ENCODE measurements at places on chromosomes 2 and 18. TPM values are rescaled to one million over a fixed set of nuclear protein-coding genes. Genes with fewer than 3 reads are reported as not detected.

Gene TGFA
- total RNA-seq, result not detected

Gene REG3G
- not detected for total RNA-seq

Gene TMEM200C
- 1.4 TPM for total RNA-seq

Gene CKAP2L
- total RNA-seq, result 28.2 TPM

GRCh38 chr2:155975734-155976133, 356.8 kb downstream of the NR4A2 start:
- no peak overlapping the region for H3K4me3 ChIP-seq
- H3K27me3 ChIP-seq, result no peaks in the 10 kb centered on the region
- no peak overlapping the region for H3K27ac ChIP-seq
- DNase-seq, result peak; percentile 43
- peaks cover 11% of the 10 kb centered on the region for H3K4me1 ChIP-seq

DNA sequence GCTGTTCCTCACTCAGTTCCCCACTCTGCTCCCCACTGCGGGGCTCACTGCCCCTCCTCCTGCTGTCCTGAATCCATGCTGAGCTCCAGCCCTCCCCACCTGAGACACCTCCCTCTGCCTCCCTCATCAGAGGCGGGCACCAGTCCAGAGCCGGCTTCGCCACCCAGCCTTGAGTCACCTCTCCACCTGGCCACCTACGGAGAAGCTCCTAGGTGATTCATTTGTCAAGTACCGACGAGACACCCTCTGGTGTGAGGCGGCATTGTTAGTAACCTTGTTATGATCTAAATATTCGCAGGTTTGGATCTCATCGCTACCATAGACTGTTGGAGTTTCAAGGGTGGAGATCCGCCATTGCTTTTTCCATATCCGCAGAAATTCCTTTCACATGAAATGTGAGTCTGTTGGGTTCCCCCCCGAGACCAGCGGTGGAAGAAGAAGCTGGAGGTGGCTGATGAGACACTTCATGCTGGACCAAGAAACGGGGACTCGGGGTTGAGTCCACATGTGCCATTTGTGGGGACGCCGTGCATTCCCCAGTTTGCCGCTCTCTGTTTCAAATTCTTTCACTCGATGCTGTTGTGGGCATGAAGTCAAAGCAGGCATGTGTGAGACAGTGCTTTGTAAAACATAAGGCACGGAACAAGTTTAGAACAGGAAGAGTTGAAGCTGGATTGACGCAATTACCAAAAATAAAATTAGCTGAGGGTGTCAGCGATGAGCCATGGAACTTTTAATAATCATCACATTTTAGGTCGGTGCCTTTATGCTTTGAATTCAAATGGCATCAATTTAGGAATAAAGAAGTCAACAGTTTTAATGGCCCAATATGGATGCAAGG, 259.8 kb upstream of the HDAC4 start:
- H3K4me3 ChIP-seq, result no peak overlapping the region
- H3K4me1 ChIP-seq, result no peaks in the 10 kb centered on the region
- no peaks in the 10 kb centered on the region for H3K36me3 ChIP-seq
- H3K27me3 ChIP-seq, result no peaks in the 10 kb centered on the region
- no peak for DNase-seq
- no peak overlapping the region for H3K27ac ChIP-seq

DNA sequence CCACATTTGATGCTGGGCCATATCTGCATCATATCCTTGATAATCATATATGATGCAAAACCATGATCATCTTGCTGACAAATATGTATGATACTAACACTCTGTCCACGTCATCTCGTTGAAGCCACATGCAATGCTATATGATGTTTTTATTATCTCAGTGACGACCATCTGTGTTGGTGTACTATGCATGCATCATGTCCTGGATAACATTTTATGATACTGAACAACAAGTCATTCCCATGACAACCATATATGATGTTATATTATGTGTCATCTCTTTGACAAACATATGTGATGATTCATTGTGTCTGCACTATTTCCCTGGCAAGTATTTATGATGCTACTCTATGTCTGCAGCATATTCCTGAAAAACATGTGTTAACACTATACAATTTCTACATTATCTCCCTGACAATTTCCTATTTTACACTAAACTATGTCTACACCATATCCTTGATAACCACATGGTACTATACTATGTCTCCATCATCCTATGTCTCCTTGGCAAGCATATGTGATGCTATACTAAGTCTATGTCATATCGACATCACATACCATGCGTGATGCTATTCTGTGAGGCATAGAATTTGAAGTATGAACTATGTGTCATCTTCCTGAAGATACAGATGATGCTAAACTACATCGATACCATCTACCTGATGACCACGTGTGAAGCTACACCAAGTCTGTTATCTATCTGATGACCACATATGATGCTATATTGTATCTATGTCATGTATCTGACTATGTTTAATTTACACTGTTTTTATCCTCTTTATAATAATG, 37.0 kb downstream of the DAW1 start:
- no peak overlapping the region for H3K4me3 ChIP-seq
- no peaks in the 10 kb centered on the region for H3K4me1 ChIP-seq
- H3K36me3 ChIP-seq, result no peaks in the 10 kb centered on the region
- no peaks in the 10 kb centered on the region for H3K27me3 ChIP-seq

DNA sequence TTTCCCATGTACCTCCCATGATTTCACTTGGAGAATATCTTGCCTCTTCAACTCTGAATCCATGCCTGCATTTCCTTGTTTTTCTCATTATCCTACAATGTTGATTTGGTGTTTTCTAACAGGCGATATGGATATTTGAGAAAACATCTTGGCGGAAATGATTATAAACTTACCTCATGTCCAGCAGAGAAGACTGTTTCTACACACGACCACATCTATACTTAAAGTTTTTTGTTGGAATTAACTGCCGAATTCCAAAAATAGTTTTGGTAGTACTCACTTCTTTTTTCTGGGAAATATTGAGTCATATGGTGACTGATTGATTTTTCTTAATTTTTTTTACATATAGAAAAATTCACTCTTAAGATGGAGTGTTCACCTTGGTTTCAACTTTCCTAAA, 41.4 kb upstream of the TMEFF2 start:
- no peak overlapping the region for H3K27ac ChIP-seq
- no peak for DNase-seq
- H3K4me1 ChIP-seq, result no peaks in the 10 kb centered on the region

GRCh38 chr2:111669928-111670695, 213.9 kb downstream of the ANAPC1 start:
- H3K36me3 ChIP-seq, result no peaks in the 10 kb centered on the region
- no peak for DNase-seq
- no peak overlapping the region for H3K27ac ChIP-seq
- no peaks in the 10 kb centered on the region for H3K27me3 ChIP-seq
- no peaks in the 10 kb centered on the region for H3K4me1 ChIP-seq
- no peak overlapping the region for H3K4me3 ChIP-seq

DNA sequence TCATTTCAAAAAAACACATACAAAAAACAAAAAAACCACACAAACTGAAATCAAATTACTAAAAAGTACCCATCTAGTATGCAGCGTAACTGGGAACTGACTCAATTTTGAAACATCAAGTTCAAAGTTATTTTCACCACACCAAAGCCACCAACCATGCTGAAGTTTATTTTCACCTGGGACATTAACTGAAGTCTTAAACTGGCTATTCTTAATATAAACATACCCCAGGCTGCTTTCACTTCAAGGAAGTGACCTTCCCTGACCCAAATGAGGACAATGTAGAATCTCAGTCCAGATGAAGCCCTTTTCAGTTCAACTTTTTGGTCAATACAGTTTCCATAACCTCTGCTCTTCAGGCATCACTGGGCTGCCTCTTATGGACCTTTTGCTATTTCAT, 84.6 kb downstream of the PIGN start:
- no peak for DNase-seq
- H3K4me3 ChIP-seq, result no peak overlapping the region
- H3K4me1 ChIP-seq, result no peaks in the 10 kb centered on the region

GRCh38 chr18:25240420-25240770, 111.6 kb downstream of the ZNF521 start:
- H3K4me1 ChIP-seq, result peaks cover 66% of the 10 kb centered on the region
- H3K27ac ChIP-seq, result no peak overlapping the region
- no peaks in the 10 kb centered on the region for H3K36me3 ChIP-seq
- H3K27me3 ChIP-seq, result no peaks in the 10 kb centered on the region
- no peak for DNase-seq

- H3K36me3 ChIP-seq, result no peaks in the 10 kb centered on the region
- H3K4me3 ChIP-seq, result no peak overlapping the region
- no peaks in the 10 kb centered on the region for H3K27me3 ChIP-seq
These were observed 36.9 kb upstream of the LBH start for GRCh38 chr2:30194421-30194820.

- DNase-seq, result no peak
- H3K27ac ChIP-seq, result no peak overlapping the region
- H3K4me1 ChIP-seq, result no peaks in the 10 kb centered on the region
- no peaks in the 10 kb centered on the region for H3K36me3 ChIP-seq
- H3K27me3 ChIP-seq, result peaks cover 68% of the 10 kb centered on the region
These were observed 16.4 kb downstream of the EMX1 start for GRCh38 chr2:72933646-72934151.

DNA sequence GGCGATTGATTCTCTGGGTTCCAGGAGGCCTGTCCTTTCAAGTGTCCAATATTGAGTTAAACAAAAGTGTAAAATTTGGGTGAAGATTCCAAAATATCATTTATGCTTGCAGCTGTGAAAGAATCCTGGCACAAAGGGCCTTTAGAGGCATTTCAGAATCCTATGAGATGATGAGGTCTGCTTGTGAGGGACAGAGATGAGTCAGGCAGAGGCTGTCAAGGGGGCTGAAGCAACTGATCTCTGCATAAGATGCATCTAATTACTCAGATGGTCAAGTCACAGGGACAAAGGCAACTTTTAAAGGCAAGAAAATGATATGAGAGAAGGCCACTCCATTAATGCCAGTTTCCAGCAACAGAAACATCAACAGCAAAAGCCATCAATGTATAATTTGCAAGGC, 78.8 kb downstream of the FHOD3 start:
- H3K4me1 ChIP-seq, result peaks cover 15% of the 10 kb centered on the region
- no peaks in the 10 kb centered on the region for H3K27me3 ChIP-seq
- no peaks in the 10 kb centered on the region for H3K36me3 ChIP-seq
- DNase-seq, result no peak

DNA sequence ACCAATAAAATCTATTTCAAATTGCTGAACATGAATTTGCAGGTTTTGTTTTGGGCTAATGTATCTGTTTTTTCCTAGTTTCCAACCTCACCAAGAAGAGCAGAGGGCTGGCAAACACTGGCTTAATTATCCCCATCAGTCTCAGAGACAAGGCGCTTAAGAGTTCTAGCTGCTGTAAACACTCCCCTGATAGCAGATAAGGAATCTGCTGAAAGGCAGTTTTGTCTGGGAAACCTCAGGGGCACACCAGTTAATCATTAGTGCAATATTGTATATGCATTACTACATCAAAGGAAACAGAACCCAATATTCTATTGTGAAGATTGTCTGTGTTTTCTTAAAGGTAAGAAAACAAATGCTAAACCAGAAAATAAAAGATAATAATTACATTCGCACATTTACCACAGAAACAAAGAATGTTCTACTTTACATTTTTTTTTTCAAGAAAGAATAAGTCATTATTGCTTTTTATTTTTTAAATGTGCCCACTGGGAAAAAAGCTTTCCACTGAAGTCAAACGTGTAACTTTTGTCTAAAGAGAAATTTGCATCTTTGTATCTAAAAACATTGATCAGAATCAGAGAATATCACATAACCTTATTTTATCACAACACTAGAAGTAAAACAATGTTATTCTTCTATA, 179.1 kb downstream of the ERBB4 start:
- peaks cover 38% of the 10 kb centered on the region for H3K4me1 ChIP-seq
- no peaks in the 10 kb centered on the region for H3K27me3 ChIP-seq
- peak overlapping the region; percentile 81 for H3K27ac ChIP-seq
- H3K4me3 ChIP-seq, result no peak overlapping the region

DNA sequence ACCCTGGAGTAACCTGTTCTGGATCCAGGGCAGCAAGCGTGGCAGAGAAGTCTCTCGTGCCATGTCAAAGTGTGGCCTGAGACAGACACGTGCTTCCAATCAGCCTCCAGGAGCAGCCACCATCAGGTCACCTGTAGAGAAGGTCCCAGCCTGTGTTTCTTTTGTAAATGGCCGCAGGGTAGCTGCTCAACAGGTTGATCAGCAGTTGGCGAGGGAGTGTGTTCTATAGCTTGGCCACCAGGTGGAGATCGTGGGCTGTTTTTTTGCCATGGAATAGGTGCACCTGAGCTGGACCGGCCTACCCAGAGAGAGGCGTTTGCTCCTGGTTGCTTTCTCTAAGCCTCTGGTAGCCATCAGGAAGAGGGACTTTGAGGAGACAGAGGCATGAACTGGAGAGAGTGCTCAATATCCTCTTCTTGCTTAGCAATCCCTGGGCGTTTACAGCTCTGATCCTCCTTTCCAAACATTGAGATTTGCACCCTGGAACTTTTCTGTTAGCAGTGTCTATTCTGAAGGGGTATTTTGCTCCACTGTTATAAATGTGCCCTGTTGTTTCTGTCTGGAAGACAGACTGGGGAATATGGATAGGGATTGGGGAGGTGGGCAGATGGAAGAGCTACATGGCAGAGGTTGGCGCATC, 34.2 kb upstream of the EN1 start:
- peaks cover 28% of the 10 kb centered on the region for H3K27me3 ChIP-seq
- H3K36me3 ChIP-seq, result no peaks in the 10 kb centered on the region
- no peak overlapping the region for H3K4me3 ChIP-seq
- H3K27ac ChIP-seq, result no peak overlapping the region
- peak; percentile 77 for DNase-seq

DNA sequence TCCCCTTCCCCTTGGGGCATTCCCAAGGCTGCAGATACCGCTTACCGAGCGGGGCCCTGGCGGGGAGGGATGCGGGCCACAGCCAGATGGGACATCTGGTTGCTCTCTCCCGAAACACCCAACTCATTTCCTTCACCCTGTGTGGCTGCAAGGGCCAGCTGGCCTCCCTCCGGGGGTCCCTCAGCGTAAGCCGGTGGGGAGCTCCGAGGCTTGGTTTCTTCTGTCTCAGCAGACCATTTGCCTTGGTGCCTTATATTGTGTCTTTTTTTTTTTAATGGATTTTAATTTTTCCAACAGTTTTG, 107.6 kb upstream of the ODC1 start:
- H3K27ac ChIP-seq, result no peak overlapping the region
- H3K4me3 ChIP-seq, result no peak overlapping the region
- H3K27me3 ChIP-seq, result no peaks in the 10 kb centered on the region
- DNase-seq, result no peak

DNA sequence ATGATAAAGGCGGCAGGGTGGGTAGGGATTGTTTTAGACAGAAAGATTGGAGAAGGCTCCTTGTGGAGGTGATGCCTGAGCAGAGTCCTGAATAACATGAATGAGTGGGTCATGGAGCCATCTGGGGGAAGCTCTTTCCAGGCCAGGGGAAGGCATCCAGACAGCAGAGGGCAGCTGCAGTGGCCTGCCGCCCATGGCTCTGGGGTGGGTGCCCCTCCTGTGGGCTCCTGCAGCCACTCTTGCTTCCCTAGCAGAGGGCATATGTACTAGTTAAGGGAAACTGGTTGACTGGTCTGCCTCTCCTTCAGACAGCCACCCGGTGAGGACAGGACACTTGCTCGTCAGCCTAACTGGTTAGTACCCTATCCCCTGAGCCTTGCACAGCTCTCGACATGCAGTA, 46.5 kb upstream of the SLC1A4 start:
- H3K27ac ChIP-seq, result no peak overlapping the region
- DNase-seq, result no peak
- H3K36me3 ChIP-seq, result no peaks in the 10 kb centered on the region
- H3K4me1 ChIP-seq, result no peaks in the 10 kb centered on the region
- no peak overlapping the region for H3K4me3 ChIP-seq
- no peaks in the 10 kb centered on the region for H3K27me3 ChIP-seq

- no peak for DNase-seq
- no peak overlapping the region for H3K27ac ChIP-seq
- H3K4me3 ChIP-seq, result no peak overlapping the region
- H3K27me3 ChIP-seq, result peaks cover 15% of the 10 kb centered on the region
- H3K4me1 ChIP-seq, result no peaks in the 10 kb centered on the region
- no peaks in the 10 kb centered on the region for H3K36me3 ChIP-seq
These were observed 49.1 kb downstream of the LOXHD1 start for GRCh38 chr18:46607926-46608325.

Data from neural progenitor cell (in vitro differentiated cells).